NCI-H2107 (cell line): ENCODE measurements at places on chromosomes 11 and 22.

DNA sequence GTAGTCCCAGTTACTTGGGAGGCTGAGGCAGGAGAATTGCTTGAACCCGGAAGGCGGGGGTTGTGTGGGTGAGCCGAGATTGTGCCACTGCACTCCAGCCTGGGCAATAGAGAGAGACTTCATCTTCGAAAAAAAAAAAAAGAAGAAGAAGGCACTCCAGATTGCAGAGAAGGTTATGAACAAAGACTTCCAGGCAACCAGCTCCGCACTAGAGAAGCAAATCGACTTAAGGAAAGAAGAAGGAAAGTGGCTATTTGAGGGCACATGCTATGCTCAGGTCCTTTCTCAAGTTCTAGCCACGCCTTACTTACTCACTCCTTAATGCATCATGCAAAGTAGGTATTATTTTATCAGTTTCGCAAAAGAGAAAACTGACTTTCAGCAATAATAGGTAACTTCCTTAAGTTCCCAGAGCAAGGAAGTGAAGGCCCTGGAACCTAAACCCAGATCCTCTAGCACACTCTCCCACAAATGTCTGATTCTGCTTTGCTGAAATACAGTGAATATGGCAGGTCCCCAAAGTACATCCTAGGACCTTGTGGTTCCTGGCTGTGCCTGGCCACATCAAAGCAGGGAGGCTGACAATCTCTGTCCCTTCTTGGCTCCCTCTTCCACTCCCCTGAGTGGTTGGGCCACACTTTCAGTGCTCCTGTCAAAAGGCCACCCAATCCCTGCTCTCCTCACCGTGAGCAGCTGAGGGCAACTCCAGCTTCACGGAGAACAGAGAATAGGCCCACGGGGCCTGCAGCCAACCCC, 14.2 kb downstream of the CD3E start:
- DNase-seq: no peak

- no peak for DNase-seq
Observed at GRCh38 chr11:45615182-45615792, 50.1 kb downstream of the CHST1 start.

- DNase-seq: no peak
Observed at GRCh38 chr11:74730571-74731260, 510 bp downstream of the CHRDL2 start.

- no peak for DNase-seq
Observed at GRCh38 chr22:36741204-36741793, 34.6 kb downstream of the IFT27 start.

GRCh38 chr11:269146-269890, 8.9 kb upstream of the NLRP6 start:
- DNase-seq: no peak

GRCh38 chr11:97905671-97906070, 1115.1 kb upstream of the CNTN5 start:
- no peak for DNase-seq

DNA sequence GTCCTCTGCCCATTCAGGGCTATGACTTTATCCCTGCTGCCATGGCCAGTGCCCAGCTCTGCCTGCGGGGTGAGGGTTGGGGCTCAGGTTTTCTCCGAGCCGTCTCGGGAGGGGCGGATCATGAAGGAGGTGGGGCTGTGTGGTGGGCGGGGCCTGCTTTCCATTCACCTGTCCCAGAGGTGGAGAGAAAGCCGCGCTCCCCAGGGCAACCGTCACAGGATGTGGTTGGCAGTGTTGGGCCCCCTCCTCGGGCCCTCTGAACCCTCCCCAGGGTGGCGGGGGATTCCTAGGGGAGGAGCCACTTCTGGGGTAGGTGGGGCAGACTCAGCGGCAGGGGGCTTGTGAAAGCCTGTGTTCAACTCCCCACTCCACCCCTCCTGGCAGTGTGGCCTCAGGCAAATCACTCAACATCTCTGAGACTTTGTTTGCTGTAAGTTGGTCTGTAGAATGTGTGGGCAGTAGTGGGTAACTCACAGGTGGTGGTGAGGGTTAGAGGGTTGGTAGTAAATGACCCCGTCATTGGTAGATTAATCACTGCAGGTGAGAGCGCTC, 50.3 kb downstream of the CD6 start:
- no peak for DNase-seq

DNA sequence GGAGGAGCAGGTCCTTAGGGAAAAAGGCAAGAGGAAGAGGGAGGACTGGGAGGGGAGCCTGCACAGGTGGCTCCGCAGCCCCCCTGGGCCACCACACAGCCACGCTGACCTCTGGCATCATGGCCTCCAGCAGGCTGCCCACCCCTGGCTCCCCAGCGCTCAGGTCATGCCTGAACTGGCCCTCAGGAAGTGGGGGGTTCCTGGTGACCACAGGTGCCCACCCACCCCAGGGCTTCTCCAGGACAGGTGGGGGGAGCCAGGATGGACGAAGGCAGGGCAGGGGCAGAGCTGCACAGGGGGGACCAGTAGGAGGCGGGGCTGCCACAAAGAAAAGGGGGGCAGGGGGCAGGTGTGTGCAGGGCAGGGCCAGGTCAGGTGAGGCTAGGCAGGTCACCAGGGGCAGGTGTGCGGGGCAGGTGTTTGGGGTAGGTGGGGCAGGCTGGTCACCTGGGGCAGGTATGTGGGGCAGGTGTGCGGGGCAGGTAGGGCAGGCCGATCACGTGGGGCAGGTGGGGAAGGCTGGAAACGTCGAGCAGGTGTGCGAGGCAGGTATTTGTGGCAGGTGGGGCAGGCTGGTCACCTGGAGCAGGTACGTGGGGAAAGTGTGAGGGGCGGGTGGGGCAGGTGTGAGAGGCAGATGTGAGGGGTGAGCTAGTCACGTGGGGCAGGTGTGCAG, 997 bp downstream of the DEAF1 start:
- DNase-seq: no peak
